ENCODE measurements at places on chromosomes 3 and 15.
A peak's percentile ranks its signal among the peaks of the same experiment; 100 is the strongest.

DNA sequence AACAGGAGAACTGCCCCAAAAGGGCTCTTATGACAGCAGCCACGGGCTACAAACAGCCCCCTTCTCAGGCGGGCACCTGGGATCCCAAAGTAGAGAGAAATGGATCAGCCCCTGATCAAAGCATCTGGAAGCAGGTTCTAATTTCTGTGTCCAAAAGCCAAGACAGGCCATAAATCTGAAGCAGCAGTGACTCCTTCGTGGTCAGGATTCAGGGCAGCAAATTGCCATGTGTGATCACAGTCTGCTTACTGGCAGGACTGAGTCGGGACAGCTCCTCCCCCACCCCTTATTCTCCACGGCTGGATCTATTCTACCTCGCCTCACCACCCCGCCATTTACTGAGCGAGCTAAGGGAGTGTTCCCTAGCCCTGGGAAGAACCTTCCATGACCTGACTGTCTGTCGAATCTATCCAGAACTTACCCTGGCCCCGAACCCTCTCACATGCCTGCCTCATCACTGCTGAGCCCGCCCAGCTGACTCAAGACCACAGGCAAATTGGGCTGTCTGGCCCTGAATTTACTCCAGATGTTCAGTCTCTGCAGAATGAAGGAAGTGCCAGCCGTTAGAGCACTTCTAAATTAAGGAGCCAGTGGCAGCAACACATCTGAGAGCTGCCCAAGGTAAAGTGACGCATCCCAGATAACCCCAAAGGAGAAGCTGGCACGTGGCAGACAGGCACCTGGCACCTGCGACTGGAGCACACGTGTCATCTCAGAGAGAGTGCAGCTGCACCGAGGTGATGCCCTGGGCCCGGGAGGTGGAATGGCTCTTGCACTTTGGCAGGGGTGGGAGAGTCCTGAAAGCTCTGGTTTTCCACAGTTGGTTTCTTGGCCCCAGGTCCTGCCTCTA is 1.3 kb downstream of the LRRC15 start:
- no peaks in the 10 kb centered on the region for H3K36me3 ChIP-seq
- DNase-seq: peak; percentile 48
- peaks cover 51% of the 10 kb centered on the region for H3K27me3 ChIP-seq
- peaks cover 71% of the 10 kb centered on the region for H3K4me1 ChIP-seq
- no peak overlapping the region for H3K4me3 ChIP-seq

- H3K4me1 ChIP-seq: no peaks in the 10 kb centered on the region
- no peak overlapping the region for H3K27ac ChIP-seq
- no peaks in the 10 kb centered on the region for H3K36me3 ChIP-seq
- H3K27me3 ChIP-seq: peaks cover 30% of the 10 kb centered on the region
- no peak for DNase-seq
- no peak overlapping the region for H3K4me3 ChIP-seq
Observed at GRCh38 chr15:29611057-29611456, 211.2 kb downstream of the TJP1 start.

DNA sequence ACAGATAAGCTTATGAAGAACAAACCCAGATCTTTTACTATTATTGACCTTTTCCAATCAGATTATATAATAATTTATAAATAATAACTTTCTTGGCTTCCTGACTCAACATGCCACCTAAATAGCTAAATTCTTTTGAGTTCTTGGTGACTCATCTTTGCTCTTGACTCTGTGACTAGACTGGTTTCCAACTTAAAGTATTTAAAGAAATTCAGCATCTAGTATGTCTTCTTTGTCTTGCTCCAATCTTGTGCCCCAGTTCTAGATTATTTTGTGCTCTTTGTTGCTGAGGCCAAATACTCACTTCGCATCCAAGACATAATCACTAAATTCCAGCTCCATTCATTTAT is 483.2 kb upstream of the TBL1XR1 start:
- H3K4me3 ChIP-seq: no peak overlapping the region
- no peaks in the 10 kb centered on the region for H3K27me3 ChIP-seq
- peaks cover 71% of the 10 kb centered on the region for H3K4me1 ChIP-seq
- H3K36me3 ChIP-seq: peaks cover 18% of the 10 kb centered on the region

GRCh38 chr15:93034512-93034911 is 54.5 kb downstream of the RGMA start:
- H3K4me3 ChIP-seq: no peak overlapping the region
- H3K27me3 ChIP-seq: peaks cover 5% of the 10 kb centered on the region
- no peak overlapping the region for H3K27ac ChIP-seq
- H3K36me3 ChIP-seq: peaks cover 1% of the 10 kb centered on the region
- H3K4me1 ChIP-seq: peaks cover 46% of the 10 kb centered on the region

DNA sequence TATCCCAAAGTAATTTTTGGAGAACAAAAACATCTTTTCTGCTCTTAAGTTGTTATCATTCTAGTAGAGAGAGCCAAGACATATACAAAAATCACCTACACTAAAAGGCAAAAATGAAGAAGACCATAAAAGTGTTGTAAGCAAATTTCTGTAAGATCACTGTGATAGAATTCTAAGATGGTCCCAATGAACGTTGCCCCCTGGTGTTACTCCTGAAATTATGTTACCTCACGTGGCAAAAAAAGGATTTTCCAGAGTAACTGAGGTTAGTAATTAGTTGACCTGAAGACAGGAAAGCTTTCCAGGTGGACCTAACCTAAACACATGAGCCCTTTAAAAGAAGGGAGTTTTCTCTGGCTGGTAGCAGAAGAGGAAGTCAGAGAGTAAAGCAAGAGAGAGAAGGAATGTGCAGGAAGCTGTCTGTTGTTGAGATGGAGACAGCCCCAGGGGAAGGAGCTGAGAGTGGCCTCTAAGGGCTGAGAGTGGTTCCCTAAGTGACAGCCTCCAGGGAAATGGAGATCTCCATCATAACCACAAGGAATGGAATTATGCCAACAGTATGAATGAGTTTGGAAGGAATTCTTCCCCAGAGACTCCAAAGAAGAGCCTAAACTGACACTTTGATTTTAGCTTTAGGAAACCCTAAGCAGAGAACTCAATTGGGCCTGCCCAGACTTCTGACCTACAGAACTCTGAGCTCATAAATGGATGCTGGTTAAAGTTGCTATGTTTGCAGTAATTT is 205.9 kb downstream of the CD47 start:
- H3K27me3 ChIP-seq: no peaks in the 10 kb centered on the region
- H3K4me1 ChIP-seq: no peaks in the 10 kb centered on the region
- H3K4me3 ChIP-seq: no peak overlapping the region
- H3K27ac ChIP-seq: no peak overlapping the region
- H3K36me3 ChIP-seq: no peaks in the 10 kb centered on the region

- H3K27ac ChIP-seq: peak overlapping the region; percentile 57
- DNase-seq: no peak
- H3K4me1 ChIP-seq: peaks cover 44% of the 10 kb centered on the region
- H3K36me3 ChIP-seq: peaks cover 21% of the 10 kb centered on the region
Observed at GRCh38 chr3:69204315-69204957, 82.0 kb upstream of the LMOD3 start.

All from nephron progenitor cell (in vitro differentiated cells).